Skeletal muscle tissue (tissue), 5 donors: ENCODE measurements at places on chromosomes 16 and 17. TPM values are rescaled to one million over a fixed set of nuclear protein-coding genes. Genes with fewer than 3 reads are reported as not detected.

The SLC16A6 gene
- total RNA-seq, result 1.0 TPM

The ZNF646 gene
- 9.4 TPM for total RNA-seq

The CDR2L gene
- 2.6 TPM for total RNA-seq

The MVP gene
- 28.2 TPM for total RNA-seq

The RNF227 gene
- total RNA-seq, result 2.6 TPM

The ADAD2 gene
- not detected for total RNA-seq

The HOXB1 gene
- not detected for total RNA-seq

The OTOA gene
- total RNA-seq, result under 0.01 TPM

The CDR2 gene
- total RNA-seq, result 25.6 TPM

The ALOX15B gene
- total RNA-seq, result 0.52 TPM

The C17orf78 gene
- not detected for total RNA-seq

The CCDC137 gene
- 5.7 TPM for total RNA-seq

The INCA1 gene
- not detected for total RNA-seq

The CMTM2 gene
- not detected for total RNA-seq

The VPS9D1 gene
- 3.1 TPM for total RNA-seq

The LGALS3BP gene
- total RNA-seq, result 55.8 TPM

The MYL11 gene
- 12,119 TPM for total RNA-seq

The HOXB2 gene
- 3.1 TPM for total RNA-seq

The CES1 gene
- 1.0 TPM for total RNA-seq

The ZG16 gene
- not detected for total RNA-seq

The SMIM22 gene
- total RNA-seq, result not detected

The SEZ6L2 gene
- total RNA-seq, result 2.1 TPM

The SPECC1 gene
- 13.6 TPM for total RNA-seq

The KRTAP2-1 gene
- not detected for total RNA-seq

The KRT12 gene
- not detected for total RNA-seq

The KRT16 gene
- 0.52 TPM for total RNA-seq

The TP53TG3C gene
- total RNA-seq, result not detected

The ATP1B2 gene
- 1.6 TPM for total RNA-seq

The RAD51D gene
- total RNA-seq, result 3.7 TPM

The CYTH1 gene
- total RNA-seq, result 17.7 TPM

The GRN gene
- total RNA-seq, result 270 TPM
